ENCODE measurements at places on chromosomes 12 and 14.

DNA sequence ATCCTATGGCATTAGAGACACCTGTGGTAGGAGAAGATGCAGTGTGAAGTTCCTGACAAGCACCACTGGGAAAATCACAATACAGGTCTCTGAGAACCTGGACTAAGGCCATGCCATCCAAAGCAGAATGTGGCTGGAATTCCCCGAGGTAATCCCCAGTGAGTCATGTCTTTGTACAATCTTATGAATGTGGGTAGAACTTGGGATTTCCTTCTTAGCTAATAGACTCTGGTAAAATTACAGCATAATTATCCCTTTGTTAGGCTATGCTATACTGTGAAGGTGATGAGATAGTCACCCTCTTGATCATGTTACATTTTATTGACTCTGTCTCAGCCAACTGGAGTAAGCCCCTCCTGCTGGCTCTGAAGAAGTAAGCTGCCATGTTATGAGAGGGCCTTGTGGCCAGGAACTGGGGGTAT lies 224.3 kb upstream of the DCN start:
- DNase-seq: no peak

- no peak for DNase-seq
Measured at GRCh38 chr14:75049731-75050201, 1.5 kb downstream of the MLH3 start.

DNA sequence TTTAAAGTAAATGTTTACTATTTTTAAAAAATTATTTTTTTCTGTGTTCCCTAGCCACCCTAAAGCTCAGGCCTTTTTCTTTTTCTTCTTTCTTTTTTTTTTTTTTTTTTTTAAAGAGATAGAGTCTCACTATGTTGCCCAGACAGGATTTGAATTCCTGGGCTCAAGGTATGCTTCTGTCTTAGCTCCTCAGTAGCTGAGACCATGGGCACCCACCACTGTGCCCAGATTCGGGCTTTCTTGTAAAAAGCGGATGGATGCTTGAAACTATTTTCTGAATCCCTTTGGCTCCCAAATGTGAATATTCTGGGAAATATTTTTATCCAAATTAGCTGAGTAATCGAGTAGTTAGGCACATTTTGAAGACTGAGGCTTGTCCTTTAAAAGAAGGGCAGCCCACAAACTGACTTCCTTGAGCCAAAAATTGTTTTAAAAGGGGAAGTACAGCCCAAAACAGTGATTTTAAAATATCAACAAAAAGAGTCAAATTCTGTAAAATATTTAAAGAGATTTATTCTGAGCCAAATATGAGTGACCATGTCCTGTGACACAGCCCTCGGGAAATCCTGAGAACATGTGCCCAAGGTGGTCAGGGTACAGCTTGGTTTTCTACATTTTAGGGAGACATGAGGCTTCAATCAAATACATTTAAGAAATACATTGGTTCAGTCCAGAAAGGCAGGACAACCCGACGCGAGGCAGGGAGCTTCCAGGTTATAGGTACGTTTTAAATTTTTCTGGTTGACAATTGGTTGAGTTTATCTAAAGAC lies 28.8 kb upstream of the HIGD1C start:
- no peak for DNase-seq

- DNase-seq: no peak
Measured at GRCh38 chr14:44438221-44438620, 68.9 kb downstream of the FSCB start.

DNA sequence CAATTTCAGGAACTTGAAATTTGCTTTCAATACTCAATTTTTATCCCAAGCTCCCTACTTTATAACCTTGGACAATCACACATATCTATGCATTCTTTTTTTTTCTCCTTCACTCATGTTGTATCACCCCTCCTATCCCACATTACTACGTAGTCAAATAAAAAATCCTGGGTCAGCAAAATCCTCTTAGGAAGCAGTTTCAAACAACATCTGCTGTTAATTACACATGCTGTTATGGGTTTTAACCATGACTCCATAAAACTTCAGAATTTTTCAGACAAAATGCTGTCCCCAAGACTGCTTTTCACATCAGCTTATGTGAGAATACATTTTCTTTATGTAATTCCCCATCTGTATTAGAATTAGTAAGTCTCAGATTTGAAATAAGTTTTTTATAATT lies 61.7 kb downstream of the LRFN5 start:
- DNase-seq: no peak

DNA sequence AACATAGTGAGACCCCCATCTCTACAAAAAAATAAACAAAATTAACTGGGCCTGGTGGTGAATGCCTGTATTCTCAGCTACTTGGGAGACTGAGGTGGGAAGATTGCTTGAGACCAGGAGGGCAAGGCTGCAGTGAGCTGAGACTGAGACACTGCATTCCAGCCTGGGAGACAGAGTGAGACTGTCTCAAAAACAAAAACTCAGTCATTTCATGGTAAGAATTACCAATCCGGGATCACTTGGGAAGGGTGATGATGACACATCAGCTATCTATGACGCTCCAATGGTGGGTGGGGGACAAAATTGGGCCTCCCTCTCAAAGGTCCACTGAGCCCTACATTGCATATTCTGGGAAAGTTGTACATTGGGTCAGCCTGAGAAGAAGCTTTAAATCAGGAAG lies 47.7 kb downstream of the SERPINA3 start:
- no peak for DNase-seq

- no peak for DNase-seq
Measured at GRCh38 chr14:74569806-74570591, 42.0 kb downstream of the LTBP2 start.

DNA sequence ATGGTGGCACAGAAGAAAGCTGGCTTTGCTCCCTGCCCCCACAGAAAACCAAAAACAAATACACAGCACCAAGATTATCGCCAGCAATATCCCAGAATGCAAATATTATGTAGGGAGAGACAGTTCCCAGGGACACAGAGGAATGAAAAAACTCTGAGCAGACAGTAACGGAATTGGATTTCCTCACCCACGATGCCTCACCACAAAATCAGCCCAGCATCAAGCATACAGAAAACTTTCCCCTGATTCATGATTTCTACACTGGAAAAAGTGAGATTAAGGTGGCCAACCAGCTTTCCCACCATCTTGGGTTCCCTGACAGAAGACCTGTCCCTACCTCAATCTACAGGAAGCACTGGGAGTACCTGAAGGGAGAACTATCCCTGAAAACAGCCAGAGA lies 36.6 kb downstream of the PARP11 start:
- no peak for DNase-seq

DNA sequence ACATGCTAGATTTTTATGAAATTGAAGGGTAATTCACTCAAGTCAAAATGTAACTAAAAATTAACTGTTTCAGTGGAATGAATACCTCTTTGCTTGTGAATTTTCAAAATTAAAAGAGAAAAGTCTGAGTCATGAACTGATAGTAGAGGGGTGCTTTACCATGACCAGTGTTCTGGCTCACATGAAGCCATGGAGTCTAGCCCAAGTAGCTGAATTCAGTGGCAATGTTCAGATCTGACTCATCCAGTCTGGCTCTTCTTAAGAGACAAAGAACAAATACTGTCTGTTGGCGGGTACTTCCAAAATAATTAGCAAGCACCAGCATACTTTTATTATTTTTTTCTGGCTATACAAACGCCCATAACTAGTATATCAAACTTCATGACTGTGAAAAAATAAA lies 366.3 kb upstream of the GARIN6 start:
- DNase-seq: no peak

- no peak for DNase-seq
Measured at GRCh38 chr14:50359631-50360030, 37.0 kb downstream of the CDKL1 start.

GRCh38 chr12:131683266-131684014 lies 27.4 kb upstream of the SFSWAP start:
- DNase-seq: no peak

Data from Panc1 (cell line).